Islet precursor cell (in vitro differentiated cells): ENCODE measurements at places on chromosomes 16 and 17.
A peak's percentile ranks its signal among the peaks of the same experiment; 100 is the strongest.

GRCh38 chr17:42744283-42744805, 496 bp downstream of the EZH1 start:
- peak; percentile 94 for DNase-seq

DNA sequence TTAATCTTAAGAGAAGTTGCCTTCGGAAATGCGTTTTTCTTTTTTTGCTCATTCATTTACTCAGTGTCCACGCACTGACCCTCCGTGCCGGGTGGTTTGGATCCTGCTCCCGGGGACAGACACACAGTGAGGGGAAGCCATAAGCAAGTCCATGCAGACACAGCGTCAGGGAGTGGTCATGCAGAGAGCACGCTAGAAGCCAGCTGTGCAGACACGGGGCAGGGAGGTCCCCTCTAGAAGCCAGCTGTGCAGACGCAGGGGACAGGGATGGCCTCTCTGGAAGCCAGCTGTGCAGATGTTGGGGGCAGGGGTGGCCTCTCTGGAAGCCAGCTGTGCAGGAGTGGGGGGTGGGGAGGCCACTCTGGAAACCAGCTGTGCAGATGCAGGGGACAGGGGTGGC, 4.8 kb downstream of the GAA start:
- DNase-seq, result peak; percentile 47

DNA sequence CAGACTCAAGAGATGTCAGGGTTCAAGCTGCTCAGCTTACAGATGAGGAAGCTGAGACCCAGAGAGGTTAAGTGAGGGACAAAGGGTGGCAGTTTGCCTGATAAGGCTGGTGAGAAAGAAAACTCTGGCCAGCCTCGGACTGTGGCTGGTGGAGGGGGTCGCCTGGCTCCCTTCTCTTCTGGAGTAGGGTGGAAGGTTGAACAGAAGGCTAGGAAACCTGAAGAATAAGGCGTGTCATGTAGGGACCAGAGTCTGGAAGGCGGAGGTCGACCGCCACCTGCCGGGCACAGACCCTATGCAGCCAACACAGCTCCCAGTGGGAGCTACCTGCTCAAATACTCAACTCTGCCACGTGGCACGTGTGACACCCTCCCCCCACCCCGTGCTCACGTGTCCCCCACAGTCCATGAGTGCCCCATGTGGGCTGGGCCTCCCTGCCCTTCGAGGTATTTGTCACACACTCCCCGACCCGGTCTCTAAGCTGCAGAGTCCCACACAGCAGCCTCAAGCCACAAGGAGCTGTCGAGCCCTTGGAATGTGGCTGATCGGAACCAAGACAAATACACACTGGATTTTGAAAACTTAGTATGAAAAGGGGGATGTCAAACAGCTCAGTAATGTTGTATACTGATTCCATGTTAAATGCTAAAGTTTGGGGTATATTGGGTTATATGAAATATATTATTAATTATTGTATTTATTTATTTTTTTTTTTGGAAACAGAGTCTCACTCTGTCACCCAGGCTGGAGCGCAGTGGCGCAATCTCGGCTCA, 11.8 kb downstream of the HID1 start:
- DNase-seq, result peak; percentile 92

GRCh38 chr17:73371285-73371684, 59.5 kb upstream of the CDC42EP4 start:
- DNase-seq, result no peak

DNA sequence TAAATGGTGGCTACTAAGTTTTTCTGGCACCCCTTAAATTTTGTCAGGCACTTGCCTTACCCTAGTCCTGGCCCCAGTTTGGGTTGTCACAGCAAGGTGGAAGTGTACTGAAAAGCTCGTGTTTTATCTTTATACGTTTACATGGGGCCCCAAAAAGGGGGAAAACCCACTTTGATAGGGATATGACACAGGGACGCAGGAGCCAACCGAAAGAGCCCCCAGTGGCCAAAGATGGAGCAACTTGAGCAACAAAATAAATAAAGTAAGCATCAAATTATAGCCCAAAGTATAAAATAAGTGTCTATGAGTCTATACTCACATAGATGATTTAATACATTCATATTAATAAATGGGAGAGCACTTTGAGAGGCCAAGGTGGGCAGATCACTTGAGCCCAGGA, 5.0 kb upstream of the CETP start:
- no peak for DNase-seq

DNA sequence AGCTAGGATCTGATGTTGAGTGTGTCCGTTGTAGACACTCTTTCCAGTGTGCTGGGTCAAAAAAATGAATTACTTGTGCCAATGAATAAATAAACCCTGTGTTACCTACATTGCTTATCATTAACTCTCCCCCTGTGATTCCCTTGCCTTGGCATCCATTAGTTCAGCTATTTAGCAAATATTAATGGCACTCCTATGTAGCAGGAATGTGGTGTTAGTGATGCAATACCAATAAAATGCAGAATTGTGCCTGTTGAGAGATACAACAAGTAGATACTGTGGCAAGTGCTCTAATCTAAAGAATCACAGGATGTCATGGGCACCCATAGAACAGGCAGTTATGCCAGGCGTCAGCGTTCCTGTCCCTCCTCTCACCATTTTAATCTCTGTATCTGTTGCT, 343.2 kb downstream of the PMP22 start:
- DNase-seq, result no peak

GRCh38 chr16:55906123-55906522, 30.9 kb upstream of the CES5A start:
- DNase-seq, result no peak

DNA sequence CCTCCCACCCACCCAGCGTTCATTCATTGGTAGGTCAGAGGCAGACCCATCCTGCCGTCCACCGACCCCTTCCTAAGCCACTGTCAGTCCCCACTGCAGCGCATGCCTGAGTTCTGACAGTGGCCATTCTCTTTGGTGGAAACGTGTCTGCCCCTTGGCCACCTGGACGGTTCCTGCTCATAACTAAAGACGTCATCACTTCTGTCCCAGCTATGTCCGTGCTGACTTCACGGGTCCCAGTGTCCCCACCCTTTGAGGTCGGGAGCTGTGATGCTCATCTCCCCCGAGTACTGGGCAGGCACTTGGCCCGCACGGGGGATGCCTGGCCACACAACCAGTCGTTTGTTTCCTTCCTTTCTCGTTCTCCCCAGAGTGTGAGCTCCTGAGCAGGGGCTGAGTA, 267.1 kb downstream of the C16orf95 start:
- no peak for DNase-seq

DNA sequence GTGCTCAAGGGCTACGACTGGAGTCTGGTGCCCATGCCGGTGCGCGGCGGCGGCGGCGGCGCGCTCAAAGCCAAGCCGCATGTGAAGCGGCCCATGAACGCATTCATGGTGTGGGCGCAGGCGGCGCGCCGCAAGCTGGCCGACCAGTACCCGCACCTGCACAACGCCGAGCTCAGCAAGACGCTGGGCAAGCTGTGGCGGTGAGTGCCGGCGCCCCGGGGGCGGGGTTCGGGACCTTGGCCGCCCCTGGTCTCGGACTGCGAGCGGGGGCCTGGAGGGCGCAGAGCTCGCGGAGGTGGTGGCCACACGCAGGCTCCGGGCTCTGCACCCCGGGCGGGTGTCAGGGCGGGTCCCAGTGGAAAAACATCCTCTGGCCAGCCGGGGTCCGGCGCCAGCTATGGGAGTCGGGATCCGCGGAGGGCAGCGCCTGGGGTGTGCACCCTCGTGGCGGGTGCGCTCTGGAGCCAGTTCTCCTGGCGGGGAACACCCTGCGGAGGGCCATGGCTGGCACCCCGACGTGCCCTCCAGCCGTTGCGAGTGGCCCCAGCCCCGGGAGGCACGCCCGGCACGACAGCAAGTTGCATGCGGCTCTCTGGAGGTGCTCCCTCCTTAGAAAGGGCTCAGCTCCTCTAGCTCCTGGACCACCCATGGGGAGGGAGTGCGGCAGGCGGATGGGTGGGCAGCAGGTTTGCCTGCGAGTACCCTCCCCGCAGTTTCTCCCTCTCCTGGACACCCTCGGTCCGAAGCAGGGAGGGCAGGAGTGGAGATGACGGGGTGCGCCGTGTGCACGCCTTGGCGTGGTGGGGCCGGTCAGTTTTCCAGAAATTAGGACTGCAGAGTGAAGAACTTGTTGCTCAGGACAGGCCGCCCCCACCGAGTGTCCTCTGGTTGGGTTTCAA, 824 bp downstream of the SOX8 start:
- no peak for DNase-seq

- DNase-seq, result no peak
These were observed 23.1 kb downstream of the GNGT2 start for GRCh38 chr17:49187301-49187700.

DNA sequence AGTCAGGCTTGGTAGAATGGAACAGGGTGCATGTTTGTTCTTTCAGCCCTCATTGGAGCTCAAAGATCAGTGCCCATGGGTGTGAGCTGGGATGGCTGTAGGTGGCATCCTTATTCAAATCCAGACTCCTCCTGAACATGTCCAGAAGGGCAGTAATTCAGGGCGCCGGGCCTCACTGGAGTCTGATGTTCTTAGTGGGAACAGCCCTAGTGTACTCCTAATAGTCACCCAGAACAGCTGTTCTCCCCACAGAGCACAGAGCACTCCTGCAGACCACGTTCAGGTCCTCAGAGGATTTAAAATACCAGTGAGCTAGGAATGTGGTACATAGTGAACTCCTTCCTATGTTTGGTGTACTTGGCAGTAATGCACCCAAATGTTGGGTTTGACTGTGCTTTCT, 96.2 kb downstream of the BANP start:
- no peak for DNase-seq

DNA sequence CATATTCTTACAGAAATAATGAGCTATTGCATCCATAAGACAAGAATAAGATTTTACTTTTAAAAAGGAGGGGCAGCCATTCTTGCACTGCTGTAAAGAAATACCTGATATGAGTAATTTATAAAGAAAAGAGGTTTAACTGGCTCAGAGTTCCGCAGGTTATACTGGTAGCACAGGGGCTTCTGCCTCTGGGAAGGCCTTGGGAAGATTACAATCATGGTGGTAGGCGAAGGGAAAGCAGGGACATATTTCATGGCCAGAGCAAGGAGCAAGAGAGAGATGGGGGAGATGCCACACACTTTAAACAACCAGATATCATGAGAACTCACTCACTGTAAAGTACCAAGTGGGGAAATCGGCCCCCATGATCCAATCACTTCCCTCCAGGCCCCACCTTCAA, 20.9 kb upstream of the CSNK2A2 start:
- no peak for DNase-seq

DNA sequence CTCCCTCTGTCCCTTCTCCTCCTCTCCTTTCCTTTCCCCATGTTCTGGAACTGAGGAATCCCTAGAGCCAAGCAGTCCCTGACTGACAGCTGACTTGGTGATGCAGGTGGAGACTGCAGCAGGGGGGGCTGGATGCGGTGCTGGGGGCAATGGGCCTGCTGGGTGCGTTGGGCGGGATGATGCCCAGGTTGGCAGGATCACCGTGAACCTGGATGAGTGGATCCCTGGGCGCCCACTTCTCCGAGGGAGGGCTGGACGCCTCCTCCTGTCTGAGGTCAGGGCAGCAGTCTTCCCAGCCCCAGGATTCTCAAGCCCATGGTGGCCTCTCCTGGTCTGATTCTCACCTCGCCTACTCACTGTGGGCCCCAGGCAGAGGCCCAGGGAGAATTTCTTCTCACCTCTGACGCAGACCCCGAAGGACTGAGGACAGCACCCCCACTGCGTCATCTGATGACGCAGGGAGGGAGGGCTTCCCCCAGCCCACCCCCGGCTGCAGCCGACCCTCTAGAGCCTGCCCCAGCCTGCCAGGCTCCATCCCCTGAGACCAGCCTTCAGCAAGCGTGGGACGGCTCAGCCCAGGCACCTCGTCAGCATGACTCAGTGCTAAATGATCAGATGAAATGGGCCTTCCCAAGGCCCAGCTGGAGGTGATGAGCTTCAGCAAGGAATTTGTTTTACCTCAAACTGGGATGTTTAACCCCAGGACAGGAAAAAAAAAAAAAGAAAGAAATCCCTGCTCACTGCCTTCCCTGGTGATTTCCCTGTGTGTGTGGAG, 188.0 kb upstream of the TNRC6C start:
- peak; percentile 95 for DNase-seq

GRCh38 chr16:4407543-4408322, 8.7 kb downstream of the CORO7 start:
- DNase-seq, result no peak

GRCh38 chr17:3038941-3039340, 24.5 kb downstream of the OR1D5 start:
- peak; percentile 51 for DNase-seq

GRCh38 chr17:10745231-10745630, 15.4 kb upstream of the TMEM220 start:
- no peak for DNase-seq

- no peak for DNase-seq
These were observed 17.2 kb upstream of the TMEM92 start for GRCh38 chr17:50256826-50257618.

- DNase-seq, result peak; percentile 56
These were observed at the start of gene ABCC1 for GRCh38 chr16:15949210-15950160. ABCC1 (plus strand) TSS chr16:15949616; CDS start chr16:15949752, 136 bp downstream.

- no peak for DNase-seq
These were observed 6.9 kb downstream of the MRM1 start for GRCh38 chr17:36608280-36608679.

DNA sequence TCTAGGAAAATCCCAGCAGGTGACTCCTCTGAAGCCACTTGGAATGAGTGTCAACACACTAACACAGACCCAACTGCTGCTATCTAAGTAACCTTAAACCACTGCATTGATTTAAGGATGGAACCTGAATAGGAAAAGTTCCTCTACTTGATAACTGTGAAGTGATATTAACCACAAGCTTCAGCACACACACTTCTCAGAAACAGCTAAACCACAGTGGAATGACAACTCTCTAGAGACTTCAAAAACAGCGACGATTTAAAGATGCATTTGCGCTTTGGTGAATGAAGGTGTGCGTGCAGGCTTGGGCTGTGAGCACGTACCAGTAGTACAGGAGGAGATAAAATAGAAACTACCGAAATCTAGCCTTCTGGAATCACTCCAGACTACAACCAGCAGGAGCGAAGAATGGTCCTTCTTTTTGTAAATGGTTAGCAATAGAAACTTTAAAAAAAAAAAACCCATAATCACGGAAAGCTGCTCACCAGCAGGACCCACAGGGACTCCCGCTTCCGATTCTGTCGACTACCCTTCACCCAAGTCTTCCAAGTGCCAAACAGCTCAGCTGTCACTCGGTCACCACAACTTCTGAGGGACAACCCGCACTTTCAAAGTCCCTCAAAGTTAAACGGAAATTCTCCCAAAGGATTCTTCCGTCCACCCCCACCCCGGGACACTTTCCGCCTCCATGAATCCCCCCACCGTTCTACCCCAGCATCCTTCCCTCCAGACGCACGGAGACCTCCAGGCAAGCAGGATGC, 137.7 kb upstream of the CORO6 start:
- DNase-seq, result no peak

- DNase-seq, result peak; percentile 68
These were observed 27.9 kb downstream of the IRX6 start for GRCh38 chr16:55351936-55352335.
